ENCODE measurements at places on chromosomes 11 and 22.

- DNase-seq: no peak
Observed at GRCh38 chr11:82960779-82961143, 59.2 kb downstream of the DDIAS start.

- DNase-seq: no peak
Observed at GRCh38 chr22:36731916-36732315, 28.4 kb upstream of the CACNG2 start.

- DNase-seq: no peak
Observed at GRCh38 chr11:94885133-94885532, 88.2 kb downstream of the CWC15 start.

GRCh38 chr22:46079861-46080821 lies 70.2 kb upstream of the PPARA start:
- no peak for DNase-seq

DNA sequence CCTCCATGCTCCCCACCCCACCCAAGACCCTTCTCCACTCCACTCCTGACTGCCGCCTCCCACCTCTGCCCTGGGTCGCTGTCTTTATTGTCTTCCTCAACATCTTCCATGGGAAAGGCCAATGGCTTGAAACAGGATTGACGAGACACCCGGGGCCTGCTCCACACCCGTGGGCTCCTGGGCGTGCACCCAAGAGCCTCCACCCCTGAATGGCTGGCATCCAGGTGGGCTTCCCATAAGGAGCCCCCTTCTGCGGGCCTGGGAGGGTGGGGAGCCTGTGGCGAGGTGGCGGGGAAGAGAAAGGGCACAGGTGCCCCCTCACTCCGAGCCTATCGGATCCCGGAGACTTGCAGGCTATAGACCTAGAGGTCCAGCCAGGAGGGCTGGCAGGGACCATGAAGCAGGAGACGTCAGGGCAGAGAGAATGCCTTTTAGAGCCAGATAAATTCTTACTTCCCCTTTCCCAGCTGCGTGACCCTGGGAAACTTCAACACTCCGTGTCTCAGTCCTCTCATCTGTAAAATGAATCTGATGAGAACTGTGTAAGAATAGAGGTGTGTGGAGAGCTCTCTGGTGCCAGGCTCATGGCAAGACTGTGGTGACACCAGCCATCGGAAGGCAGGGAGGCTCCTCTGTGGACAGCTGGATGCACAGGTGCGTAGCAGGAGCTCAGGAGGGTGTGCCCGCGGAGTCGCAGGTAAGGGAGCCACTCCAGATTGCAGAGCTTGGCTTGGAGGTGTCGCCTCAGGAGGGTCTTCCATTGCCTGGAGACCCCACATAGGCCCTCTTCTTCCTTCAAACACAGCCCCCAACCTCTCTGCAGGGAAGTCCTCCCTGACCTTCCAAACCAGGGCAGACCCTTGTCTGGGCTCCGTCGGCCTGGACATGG lies 53.9 kb downstream of the SMIM38 start:
- DNase-seq: no peak

Measured in esophagus muscularis mucosa (tissue), 4 donors.